ENCODE measurements at places on chromosomes 16 and 17.

GRCh38 chr16:26050472-26050871, 358.7 kb downstream of the HS3ST4 start:
- DNase-seq, result no peak

DNA sequence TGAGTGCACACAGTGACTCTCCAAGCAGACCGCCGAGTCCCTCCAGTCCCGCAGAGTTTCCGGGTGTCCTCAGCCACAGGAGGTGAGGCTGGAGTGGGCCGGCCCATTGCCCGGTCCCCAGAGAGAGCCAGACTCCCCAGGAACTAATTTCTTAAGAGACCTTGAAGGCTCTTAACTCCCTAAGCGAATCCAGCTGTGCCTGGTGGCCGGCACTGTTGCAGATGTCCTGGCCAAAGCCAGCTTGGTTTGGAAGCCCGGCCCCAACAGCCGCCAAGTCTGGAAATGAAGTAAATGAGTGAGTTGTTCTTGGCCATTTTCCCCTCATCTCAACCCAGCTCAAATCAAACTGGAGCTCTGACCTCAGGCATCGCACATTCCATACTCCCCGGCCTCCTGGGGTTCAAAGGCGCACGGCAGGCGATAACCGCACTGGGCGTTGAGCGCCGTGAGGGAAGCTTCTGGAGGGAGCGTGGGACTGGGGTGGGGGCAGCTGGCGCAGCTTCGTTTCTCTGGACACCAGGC, 42.0 kb downstream of the CMIP start:
- DNase-seq, result peak; percentile 78

DNA sequence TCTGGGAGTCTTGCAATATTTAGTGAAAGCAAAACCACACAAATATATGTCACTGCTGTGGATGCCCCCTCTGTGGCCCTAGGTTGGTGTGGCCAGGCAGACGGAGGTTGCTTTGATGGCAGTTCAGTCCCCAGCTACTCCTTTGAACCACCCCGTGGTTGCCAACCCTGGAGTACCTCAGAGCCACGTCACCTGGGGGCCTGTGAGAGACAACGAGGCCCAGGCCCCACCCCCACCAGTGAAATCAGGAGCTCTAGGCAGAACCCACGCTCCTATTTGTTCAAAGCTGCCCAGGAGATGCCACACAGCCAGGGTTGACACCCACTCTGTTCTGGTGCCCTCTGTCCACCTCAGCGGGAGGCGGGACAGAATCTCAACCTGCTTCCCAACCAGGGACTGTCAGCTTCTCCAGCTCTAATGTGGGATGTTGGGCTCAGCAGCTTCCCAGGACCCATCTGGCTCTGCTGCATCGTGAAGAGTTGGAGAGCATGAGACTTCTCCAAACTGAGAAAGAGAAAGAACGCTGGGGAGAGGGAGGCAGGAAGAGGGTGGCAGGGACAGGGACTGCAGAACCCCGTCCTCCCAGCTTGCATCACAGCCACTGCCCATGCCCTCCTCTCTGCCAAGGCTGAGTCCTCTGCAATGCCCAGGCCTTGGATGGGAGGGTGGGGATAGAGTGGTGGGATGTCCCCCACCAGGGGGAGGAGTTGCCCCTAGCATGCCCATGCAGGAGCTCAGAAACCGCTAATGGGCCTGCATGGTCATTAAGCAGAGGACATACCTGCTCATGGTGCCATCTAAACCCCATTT, 81.8 kb downstream of the C16orf78 start:
- DNase-seq, result no peak

DNA sequence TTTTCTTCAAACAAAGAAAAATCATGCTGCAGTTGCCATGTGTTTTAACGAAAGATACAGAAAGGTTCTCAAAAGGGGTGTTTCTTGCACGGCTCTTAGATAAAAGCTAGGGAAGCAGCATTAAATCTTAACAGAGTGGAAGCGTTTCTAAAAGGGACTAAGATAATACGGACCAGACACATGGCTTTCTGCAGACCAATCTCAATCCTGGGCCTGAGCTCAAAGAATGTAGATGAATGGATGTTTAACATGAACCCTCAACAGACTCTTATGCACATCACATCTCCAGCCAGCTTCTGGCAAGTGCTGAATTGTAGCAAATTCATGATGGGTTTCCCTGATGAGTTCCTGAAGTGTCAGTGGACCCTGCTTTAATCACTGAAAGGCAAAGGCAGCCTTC, 80.2 kb upstream of the COX10 start:
- no peak for DNase-seq

DNA sequence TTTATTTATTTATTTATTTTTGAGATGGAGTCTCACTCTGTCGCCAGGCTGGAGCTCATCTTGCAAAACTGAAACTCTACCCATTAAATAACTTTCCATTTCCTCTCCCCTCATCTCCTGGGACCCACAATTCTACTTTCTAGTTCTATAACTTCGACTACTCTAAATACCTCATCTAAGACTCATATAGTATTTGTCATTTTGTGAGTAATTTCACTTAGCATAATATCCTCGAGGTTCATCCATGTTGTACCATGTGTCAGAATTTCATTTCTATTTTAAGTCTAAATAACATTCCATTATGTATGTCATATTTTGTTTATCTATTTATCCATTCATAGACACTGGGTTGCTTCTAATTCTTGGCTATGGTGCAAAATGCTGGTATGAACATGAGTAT, 5.1 kb upstream of the NT5M start:
- DNase-seq, result no peak

DNA sequence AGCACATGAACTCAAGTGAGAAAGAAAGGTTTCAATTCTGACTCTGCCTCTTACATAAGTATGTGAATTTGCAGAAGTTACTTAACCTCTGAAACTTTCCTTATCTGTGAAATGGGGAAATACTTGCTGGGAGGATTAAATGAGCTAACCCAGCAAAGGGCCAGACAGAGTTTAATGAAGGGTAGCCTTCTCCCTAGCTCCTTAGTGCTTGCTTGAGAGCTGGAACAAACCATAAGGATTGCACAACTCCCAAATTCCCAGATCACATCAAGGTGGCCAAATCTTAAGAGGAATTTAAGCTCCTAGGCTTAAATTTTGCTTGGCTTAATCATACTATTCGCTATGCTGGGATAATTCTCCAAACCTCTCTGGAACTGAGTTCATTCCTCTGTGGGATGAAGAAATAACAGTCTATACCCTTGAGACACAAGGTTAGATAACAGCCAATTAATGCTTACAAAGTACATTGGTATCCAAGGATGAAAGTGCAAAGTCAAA, 11.8 kb upstream of the WSB1 start:
- no peak for DNase-seq

DNA sequence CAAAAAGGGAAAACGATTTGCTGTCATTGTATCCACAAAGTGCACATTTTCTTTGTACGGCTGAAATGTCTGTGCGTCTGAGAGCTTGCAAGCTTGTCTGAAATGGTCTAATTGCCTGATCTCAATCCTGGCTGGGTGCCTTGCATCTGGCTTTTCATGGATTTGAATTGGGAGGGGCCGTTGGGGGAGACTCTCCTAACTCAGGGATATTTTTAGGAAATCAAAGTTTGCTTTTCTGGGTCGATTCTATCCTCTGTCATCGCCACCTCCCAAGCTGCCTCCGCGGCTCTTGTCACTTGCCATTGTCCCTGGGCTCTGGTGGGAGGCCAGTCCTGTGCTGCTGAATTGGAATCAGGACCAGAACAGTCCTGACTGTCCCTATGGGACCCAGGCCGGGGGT, 33.3 kb upstream of the MGAT5B start:
- DNase-seq, result no peak

- no peak for DNase-seq
Measured at GRCh38 chr16:25060920-25061319, 45.8 kb upstream of the ARHGAP17 start.

- DNase-seq, result peak; percentile 37
Measured at GRCh38 chr16:85086347-85087291, 25.7 kb downstream of the CIBAR2 start.

DNA sequence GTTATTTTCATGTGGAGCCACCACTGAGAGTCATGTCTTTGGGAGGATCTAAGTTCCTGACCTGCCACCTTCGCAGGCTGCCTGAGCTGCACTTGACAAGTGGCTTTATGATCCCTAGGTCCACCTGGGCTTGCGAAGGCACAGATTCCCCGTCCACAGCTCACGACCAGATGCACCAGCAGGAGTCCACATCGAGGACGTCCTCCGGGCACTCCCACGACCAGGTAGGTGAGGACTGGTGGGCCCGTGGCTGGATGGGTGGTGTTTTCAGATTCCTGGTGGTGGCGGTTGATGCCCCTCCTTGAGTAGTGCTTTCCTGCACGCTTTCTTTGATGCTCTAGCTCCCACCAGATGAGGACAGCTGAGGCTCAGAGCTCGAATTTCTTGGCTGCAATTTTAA, 14.8 kb downstream of the FAM234A start:
- DNase-seq, result no peak

DNA sequence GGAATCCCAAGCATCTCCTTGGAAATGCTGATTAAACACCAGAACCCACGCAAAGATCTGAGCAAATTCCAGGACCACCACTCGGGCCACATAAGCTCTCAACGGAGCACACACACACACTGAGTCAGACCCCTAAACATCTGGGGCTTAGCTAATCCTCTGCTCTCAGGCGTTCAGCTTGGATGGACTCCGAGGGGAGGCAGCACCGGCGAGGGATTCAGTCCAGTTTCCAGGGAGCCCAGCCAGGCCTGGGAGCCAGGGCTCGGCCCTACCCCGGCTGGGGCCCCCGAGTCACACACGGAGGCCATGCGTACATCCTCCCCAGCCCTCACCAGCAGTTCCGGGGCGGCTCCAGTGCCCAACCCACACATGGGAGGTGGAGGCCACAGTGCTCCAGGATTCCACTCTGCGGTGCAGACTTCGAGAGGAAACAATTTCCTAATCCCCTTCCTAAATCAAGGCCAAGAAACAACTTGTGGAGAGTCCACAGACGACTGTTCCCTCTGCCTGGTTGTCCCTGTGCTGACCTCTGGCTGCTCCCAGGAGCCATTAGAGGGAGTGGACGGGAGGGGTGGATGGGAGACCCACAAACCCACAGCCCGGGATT, 70.5 kb downstream of the GAS7 start:
- peak; percentile 88 for DNase-seq

GRCh38 chr17:27622986-27623385, 8.0 kb upstream of the LGALS9 start:
- no peak for DNase-seq

DNA sequence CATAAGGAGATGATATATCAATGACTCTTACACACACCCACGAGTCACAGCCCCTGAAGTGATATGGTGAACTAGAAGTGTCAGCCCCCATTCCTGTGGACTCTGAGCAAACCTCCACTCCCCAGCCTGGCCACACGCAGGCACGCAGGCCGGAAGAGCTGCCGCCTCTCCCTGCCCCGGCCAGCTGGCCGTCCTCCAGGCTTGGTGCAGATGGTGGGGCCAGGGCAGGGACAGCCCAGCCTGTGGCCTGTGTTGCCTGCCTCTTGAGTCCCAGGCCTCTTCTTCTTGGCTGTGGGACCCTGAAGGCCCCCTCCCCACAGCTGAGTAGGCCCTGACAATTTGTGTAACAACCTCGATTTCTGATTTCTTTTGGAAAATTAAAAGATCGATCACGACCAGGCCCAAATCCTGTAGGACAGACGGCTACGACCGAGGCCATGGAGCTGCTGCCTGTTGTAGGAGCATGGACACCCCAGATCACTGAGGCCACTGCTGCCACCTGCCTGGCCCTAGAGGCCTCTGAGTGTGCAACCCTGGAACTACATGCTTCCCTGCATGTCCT, 10.0 kb upstream of the MPRIP start:
- DNase-seq, result no peak

- DNase-seq, result no peak
Measured at GRCh38 chr16:2858245-2859025, 465 bp upstream of the PRSS22 start.

- no peak for DNase-seq
Measured at GRCh38 chr16:68128577-68129305, 43.6 kb downstream of the NFATC3 start.
